Endothelial cell (in vitro differentiated cells): ENCODE measurements at places on chromosomes 16 and 17.

DNA sequence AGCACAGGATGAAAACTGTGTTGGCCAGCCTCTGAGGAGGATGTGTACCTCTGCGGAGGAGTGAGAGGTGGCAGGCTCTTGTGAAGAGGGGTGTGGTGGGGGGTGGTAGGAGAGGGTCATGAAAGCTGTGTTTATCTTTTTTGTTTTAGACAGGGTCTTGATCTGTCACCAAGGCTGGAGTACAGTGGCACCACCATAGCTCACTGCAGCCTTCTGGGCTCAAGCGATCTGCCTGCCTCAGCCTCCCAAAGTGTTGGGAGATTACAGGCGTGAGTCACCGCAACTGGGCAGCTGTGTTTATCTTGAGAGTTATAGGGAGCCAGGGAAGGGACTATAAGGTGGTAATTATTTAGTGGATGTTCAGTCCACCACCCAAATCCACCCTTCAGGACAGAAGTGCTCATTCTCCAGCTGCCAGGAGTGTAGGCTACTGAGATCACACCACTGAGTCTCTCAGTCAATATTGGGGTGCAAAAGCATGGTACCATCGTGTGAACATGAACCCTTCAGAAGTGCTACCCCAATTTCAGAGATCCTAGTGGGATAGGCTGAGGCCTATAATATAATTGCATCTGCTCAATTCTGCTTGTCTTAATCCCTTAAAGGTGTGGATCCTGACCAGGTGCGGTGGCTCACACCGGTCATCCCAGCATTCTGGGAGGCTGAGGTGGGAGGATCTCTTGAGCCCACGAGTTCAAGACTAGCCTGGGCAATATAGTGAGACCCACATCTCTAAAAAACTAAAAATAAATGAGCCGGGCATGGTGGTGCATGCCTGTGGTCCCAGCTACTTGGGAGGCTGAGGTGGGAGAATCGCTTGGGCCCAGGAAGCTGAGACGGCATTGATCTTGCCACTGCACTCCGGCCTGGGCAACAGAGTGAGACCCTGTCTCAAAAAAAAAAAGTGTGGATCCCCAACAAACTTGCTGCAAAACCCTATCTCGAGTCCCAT lies 788 bp upstream of the EXOC3L1 start:
- peak overlapping the region; percentile 91 for H3K27ac ChIP-seq
- H3K4me3 ChIP-seq: peak overlapping the region; percentile 83
- peaks cover 64% of the 10 kb centered on the region for H3K4me1 ChIP-seq
- peaks cover 27% of the 10 kb centered on the region for H3K36me3 ChIP-seq

GRCh38 chr16:89374393-89374960 lies 115.9 kb downstream of the ANKRD11 start:
- H3K27me3 ChIP-seq: no peaks in the 10 kb centered on the region
- peak overlapping the region; percentile 69 for H3K4me3 ChIP-seq
- no peak for DNase-seq
- H3K27ac ChIP-seq: peak overlapping the region; percentile 81
- peaks cover 11% of the 10 kb centered on the region for H3K36me3 ChIP-seq

DNA sequence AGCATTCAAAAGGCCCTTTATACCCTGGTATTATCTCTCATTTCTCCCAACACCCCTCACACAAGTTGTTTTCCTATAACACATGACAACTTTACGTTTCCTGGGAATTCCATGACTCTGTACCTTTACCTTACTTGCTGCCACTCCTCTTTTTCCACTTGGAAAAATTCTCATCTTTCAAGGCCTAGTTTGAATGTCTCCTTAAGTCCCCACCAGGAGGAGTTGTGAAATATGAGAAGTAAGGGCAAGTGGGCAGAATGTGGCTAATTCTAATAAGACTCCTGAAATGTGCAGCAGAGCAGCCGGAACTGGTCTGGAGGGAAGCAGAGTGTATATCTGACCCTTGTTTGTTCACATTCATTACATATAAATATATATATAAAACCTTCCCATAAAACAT lies 39.7 kb downstream of the BRCA1 start:
- no peak overlapping the region for H3K4me3 ChIP-seq
- no peak overlapping the region for H3K27ac ChIP-seq
- H3K4me1 ChIP-seq: no peaks in the 10 kb centered on the region
- no peaks in the 10 kb centered on the region for H3K27me3 ChIP-seq
- H3K36me3 ChIP-seq: no peaks in the 10 kb centered on the region

DNA sequence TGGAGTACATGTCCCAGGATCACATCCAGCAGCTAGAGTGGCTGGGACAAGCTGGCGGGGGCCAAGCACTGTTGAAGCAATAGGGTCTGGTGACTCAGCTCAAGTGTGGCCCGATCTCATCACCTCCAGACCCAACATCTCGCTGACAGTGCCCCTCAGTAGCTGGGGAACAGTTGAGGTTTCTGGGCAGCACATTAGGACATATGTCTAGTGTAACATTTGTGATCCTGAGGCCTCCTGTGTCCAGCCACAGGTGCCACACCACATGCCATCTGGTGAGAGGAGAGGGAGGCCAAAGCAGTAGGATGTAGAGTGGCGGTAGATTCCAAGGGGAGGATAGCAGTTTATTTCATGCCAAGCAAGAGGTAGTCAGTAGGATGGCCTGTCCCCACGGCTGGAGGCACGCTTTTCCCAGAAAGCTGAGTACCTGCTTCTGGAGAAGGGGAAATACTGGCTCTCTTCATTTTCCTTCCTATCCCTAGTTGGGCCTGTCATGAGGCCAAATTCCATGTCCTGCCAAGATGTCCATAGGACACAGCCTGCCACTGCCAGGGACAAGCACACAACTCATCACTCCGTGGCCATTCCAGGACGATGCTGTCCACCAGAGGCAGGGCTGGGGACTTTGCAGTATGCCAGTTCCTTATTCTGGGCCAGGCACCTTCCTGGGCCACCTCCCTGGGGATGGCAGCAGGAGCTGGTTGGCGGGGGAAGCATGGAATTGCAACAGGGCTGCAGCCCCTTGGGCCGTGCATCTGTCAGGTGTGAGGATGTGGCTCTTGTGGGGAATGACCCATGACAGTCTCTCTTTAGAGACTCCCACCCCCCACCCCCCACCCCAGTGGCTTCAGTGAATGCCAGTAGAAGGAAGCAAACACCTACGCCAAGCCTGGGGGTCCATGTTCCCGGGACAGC lies 24.0 kb downstream of the GGA3 start:
- no peak for DNase-seq
- H3K4me1 ChIP-seq: peaks cover 11% of the 10 kb centered on the region
- peaks cover 9% of the 10 kb centered on the region for H3K27me3 ChIP-seq
- H3K27ac ChIP-seq: no peak overlapping the region
- H3K36me3 ChIP-seq: peaks cover 50% of the 10 kb centered on the region

DNA sequence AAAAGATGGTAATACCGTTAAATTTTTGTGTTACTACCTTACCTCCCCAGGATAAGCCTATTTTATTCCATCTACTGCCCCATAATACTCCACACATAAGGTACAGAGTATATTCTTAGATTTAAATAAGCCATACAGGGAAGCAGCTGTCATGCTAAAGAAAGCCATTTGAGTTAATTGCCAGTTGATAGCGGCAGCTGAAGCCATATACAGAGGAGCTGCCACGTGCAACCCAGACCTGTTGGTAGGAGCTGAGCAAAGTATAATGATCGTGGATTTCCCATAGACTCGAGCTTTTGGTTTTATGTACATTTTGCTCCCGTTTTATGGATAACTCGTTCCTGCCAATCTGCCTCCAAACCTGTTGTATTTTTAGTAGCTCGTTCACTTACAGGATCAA lies 12.0 kb downstream of the CPSF4L start:
- no peak overlapping the region for H3K4me3 ChIP-seq
- no peak overlapping the region for H3K27ac ChIP-seq
- peaks cover 2% of the 10 kb centered on the region for H3K27me3 ChIP-seq
- H3K4me1 ChIP-seq: peaks cover 5% of the 10 kb centered on the region

- H3K27ac ChIP-seq: no peak overlapping the region
- peaks cover 17% of the 10 kb centered on the region for H3K27me3 ChIP-seq
- no peak overlapping the region for H3K4me3 ChIP-seq
- peaks cover 22% of the 10 kb centered on the region for H3K4me1 ChIP-seq
Observed at GRCh38 chr17:63525190-63525946, 2.2 kb downstream of the KCNH6 start.

DNA sequence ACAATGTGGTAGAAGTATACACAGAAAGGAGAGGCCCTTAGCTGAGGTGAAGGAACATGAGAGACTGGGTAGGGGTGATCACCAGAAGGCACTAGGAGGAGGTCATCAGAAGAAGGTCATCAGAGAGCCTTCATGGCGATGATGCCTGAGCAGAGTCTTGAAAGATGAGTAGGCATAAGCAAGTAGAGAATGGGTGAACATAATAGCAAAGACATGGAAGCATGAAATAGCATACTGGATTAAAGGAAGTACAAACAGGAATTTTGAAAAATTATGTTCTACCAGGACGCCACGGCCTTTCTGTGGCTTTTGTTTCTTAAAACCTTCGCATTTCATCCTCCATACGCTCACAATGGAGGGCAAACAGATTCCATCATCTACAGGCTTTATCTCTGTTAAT lies 2.9 kb downstream of the IKZF3 start:
- H3K36me3 ChIP-seq: no peaks in the 10 kb centered on the region
- no peak overlapping the region for H3K27ac ChIP-seq
- H3K27me3 ChIP-seq: peaks cover 5% of the 10 kb centered on the region
- no peak for DNase-seq
- H3K4me3 ChIP-seq: no peak overlapping the region
